CD4-positive, alpha-beta T cell (primary cell): ENCODE measurements at places on chromosomes 2 and 18. TPM values are rescaled to one million over a fixed set of nuclear protein-coding genes. Genes with fewer than 3 reads are reported as not detected.

Gene BOK
- not detected for total RNA-seq

DNA sequence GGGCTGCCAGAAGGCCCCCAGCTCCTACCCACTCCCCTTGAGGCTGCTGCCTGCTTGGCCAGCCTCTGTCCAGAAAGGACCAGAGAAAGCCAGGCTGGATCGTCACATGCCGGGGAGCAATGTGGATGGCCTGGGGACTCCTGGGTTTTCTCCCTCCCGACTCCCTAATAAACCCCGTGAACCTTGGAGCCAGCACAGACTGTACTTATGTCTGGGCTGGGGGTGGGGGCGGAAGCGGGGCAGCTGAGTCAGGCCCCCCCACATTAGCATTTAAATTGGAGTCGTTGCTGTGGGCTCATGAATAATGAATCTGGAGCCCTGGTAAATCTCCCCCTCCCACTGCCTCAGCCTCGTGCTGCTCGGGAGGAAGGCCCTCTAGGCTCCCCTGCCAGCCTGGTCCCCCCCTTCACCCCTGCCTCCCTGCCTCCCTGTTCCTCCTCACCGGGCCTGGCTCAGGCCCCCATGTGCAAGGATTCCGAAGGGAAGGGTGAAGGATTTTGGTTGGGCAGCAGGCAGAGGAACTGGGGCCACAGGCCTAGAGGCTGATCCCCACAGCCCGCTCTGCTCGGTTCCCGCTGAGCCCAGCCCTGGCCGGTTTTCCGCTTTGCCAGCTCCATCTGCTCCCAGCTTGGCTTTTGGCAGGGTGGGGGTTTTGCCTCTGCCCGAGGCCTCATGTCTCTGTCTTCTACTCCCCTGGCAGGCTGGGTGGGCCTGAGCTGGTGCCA is 7.3 kb upstream of the ASIC4 start:
- H3K4me1 ChIP-seq, result peaks cover 19% of the 10 kb centered on the region
- H3K27me3 ChIP-seq, result peaks cover 30% of the 10 kb centered on the region
- DNase-seq, result no peak
- H3K27ac ChIP-seq, result no peak overlapping the region

DNA sequence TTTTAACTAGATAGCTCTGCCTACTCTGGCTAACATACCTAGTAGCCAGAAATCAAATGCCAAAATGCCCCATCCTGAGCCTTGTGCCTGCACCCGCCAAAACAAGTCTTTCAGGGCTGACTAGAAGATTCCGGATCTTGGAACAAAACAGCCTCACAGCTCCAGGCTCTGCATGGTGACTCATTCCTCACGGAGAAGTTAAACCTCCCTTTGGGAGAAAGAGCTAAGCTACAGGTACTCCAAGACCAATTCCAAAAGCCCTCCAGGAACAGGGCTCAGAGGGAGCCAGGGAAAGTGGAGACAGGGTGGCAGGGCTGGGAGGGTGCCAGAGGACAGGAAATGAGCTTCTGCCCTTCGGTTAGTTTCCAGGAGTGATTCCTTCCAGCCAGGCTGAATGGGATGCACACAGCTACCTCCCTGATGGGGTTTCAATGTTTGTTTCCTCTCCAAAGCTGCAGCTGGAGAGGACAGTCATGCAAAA is 295.6 kb downstream of the TNS1 start:
- no peak for DNase-seq
- H3K4me1 ChIP-seq, result no peaks in the 10 kb centered on the region
- no peak overlapping the region for H3K27ac ChIP-seq
- no peak overlapping the region for H3K4me3 ChIP-seq

DNA sequence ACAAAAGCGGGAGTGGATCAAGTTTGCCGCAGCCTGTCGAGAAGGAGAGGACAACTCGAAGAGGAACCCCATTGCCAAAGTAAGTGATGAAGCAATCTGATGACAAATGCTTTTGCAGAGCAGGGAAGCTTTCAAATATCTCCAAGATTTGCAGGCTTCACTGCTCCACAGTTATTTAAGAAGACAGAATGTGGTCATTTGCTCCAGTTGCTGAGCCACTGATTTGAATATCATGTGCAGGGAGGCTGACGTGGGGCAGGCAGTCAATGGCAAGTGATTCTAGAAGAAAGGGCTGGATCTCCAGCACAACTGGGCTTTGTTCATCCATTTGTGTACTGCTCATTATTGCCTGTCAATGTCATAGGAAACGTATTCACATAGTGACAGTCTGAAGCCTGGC is 10.2 kb downstream of the DSG4 start:
- no peaks in the 10 kb centered on the region for H3K27me3 ChIP-seq
- no peak for DNase-seq
- no peak overlapping the region for H3K27ac ChIP-seq
- H3K4me3 ChIP-seq, result no peak overlapping the region
- H3K4me1 ChIP-seq, result no peaks in the 10 kb centered on the region
